ENCODE measurements at places on chromosomes 16 and 17.
A peak's percentile ranks its signal among the peaks of the same experiment; 100 is the strongest.

DNA sequence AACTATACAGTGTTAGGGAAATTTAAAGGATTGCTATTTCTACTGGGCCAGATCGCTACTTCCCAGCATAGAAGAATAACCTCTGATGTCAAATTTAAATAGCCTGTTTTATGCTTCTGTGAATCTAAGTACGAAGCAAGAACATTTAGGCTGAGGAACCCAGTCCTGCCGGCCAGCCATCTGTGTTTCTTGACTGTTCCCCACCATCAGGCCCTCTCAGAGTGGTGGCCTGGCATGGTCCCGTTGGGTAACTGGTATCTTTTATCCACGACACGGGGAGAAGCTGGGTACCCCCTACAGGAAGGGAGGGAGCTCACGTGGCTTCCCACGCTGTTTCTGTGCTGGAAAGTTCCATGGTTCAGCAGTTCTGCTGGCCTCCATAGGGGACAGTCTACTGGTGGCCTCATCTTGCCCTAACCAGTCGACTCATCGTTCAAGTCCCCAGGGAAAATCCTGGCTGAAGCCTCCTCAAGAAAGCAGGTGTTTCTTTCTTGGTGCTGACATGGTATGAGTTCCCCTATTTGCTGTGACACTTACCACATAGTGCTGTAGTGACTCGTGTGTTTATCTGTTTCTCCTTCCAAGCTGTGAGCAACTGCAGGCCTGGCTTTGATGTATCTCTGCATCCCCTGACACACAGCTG, 201.7 kb upstream of the NLRP1 start:
- DNase-seq = no peak

DNA sequence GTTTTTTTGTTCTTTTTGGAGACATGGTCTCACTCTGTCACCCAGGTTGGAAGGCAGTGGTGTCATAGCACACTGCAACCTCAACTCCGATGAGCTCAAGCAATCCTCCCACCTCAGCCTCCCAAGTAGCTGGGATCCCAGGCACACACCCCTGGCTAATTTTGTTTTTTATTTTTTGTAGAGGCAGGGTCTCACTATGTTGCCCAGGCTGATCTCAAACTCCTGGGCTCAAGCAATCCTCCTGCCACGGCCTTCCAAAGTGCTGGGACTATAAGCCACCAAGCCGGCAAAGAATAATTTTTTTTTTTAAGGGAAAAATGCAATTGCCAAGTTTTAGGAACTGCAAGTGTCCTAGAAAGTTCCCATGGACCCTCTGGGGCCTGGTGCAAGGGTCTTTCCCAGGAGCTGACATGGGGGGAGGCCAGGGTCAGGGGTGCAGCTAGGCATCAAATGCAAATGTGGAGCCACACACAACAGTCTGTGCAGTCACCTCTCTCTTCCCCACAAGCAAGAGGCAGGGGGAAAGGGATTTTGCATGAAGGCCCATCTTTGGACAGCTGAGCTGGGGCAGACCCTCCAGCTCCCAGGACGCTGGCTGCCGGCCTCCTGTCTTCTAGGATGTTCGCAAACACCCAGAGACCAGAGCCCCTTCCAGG, 20.1 kb upstream of the BCAR1 start:
- no peak for DNase-seq

DNA sequence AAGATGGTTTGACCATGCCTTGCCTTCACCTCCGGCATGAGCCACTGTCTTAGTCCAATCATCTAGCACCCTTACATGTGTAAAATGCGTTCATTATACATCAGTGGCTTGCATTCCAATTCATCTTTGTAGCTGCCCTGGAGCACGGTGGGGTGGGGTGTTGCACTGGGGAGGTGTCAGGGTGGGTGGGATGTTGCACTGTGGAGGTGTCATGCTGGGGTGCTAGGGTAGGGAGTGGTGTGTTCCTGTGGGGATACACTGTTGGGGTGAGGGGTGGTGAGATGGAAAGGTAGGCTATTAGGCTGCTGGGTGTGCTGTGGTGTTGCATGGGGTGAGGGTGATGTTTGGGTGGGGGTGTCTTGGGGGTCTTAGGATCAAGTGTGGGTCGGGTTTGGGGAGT, 47.0 kb downstream of the NLRC5 start:
- DNase-seq = no peak

DNA sequence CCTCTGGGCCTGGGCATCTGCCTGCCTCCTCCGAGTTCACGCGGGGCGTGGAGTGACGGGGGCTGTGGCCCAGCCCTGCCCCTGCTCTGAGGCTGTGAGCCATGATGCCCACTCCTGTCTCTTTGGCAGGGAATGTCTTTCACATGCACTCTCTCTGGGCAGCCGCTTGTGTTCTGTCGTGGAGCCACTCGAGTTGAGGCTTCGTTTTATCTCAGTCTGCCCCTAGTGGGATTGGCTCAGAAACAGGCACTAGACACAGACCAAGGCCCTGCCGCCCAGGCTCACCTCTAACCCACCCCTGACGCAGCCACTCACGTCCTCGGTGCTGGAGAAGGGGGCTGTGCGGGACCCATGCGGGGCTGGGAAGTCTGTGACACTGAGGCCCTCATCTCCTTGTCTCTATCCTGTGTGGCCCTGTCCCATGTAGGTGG, 67.5 kb upstream of the KCTD5 start:
- no peak for DNase-seq

GRCh38 chr17:16988749-16989229, 16.9 kb upstream of the TNFRSF13B start:
- DNase-seq = no peak

DNA sequence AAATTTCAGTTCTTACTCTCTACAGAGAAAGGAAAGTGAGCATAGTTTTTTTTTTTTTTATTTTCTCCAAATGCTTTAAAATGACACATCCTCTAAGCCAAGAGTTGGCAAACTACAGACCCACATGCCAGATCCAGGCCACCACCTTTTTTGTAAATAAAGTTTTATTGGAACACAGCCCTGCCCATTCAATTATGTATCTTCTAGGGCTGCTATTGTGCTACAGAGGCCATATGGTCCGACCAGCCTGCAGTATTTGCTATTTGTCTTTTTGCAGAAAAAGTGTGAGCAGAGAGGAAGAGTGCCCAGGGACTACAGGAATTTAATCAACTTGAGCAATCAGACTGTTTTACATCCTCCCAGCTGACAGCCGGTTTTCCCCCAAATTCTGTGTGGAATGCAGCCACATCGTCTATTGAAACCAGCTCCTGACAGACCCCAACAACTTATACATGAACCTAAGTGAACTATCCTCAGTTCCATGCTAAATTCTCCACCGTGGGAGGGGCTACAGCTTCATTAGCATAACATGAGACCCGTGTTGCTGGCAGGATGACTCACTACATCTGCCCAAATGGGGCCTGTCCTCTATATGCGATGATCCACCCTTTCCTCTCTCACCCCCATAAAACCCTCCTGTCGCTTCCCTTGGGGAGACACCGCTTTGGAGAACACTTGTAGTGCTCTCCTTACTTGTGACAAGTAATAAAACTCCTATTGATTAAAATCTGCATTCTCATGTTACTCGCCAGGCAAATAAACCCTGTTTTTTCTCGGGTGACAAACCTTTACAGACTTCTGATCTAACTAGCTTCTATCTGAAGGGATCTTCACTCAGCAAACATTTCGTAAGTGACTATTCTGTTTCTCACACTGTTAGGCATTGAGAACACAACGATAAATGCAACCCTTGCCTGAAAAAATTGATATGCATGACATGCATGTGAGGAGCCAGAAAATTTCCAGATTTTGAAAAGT, 149.4 kb upstream of the HS3ST3A1 start:
- DNase-seq = no peak

- no peak for DNase-seq
Observed at GRCh38 chr17:49979748-49980479, 10.9 kb downstream of the DLX4 start.

GRCh38 chr16:17448640-17449638, 21.8 kb downstream of the XYLT1 start:
- DNase-seq = no peak

- DNase-seq = no peak
Observed at GRCh38 chr16:11621920-11622651, 35.4 kb upstream of the LITAF start.

DNA sequence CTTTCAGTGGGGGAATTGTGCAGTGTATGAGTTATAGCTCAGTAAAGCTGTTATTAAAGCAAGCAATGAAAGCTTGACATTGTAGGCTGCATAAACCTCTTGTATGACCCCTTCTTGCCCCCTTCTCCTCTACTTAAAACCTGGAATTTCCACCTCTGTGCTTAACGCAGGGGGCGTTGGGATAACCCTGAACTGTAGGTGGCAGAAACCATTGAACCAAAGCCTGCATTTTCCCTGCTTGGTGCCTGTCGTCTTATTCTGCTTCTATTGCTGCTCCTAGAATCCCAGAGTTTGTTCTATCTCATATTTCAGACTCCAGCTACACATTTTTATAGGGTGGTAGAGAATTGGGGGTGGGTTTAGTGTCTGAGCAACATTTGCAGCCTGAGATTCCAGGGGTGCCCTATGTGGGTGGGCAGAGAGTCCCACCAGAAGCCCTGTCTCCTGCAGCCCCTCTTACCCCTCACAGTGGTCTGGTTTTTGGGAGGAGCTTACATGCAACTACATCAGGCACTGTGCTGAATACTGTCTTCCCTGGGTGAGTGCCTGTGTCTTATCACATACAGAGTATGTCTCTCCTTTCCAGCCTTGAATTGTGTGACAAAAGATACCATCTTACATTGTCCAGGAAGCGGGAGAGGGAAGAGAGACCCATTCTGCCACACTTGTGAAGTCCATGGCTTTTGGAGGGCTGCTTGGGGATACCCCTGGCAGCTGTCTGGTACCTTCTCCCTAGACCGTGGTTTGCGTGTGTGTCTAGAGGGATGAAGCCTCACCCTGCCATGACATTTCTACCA, 407.7 kb upstream of the EEF2KMT start:
- no peak for DNase-seq

DNA sequence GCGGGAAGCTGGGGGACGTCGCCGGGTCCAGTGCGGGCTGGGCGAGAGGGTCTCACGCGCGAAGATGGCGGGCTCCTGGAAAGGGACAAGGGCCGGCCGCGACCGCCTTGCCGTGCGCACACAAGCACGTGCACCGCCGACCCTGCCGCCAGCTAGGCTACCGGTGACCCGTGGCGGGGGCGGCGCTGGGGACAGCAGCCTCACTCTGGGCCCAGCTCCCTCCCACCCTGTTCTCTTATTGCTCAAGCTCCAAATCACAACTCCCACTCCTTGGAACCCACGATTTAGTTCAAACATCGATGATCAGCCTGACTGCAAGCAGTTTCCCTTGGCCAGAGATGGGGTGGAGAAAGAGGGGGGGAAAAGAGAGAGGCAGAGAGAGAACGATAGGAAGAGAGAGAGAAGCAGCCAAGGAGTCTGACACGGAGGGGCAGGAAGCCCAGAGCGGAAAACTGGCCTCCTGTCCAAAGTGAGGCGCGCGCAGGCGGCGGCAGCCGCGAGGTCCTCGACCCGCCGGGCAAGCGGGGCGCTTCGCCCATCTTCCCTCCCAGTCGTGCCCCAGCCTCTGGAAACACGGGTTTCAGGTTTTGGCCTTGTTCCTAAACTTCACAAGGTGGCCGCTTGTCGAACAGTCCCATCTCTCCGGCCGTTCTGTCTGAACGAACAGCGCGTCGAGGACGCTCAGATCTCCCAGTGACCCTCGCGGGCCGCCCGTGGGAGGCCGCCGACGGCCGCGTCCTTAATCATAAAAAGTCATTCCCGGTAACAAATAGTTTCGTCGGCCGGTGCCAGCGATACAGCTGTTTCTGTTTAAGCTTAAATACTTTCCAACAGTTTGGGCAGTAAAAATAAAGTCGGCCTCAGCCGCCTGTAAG, 1.7 kb upstream of the CBX8 start:
- DNase-seq = no peak

DNA sequence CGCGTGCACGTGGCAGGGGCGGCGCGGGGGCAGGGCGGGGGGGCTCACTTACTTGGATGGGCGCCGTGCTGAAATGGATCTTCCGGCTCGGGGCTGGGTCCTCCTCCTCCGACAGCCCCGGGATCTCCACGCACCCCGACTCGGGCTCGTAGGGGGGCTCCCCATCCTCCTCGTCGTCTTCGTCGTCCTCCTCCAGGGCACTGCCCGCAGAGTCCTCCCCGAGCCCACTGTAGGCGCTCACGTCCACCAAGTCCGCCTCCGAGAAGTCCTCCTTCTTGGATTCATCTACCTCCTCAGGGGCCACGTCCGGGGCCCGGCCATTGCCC, 1.4 kb downstream of the PPP1R9B start:
- DNase-seq = no peak

DNA sequence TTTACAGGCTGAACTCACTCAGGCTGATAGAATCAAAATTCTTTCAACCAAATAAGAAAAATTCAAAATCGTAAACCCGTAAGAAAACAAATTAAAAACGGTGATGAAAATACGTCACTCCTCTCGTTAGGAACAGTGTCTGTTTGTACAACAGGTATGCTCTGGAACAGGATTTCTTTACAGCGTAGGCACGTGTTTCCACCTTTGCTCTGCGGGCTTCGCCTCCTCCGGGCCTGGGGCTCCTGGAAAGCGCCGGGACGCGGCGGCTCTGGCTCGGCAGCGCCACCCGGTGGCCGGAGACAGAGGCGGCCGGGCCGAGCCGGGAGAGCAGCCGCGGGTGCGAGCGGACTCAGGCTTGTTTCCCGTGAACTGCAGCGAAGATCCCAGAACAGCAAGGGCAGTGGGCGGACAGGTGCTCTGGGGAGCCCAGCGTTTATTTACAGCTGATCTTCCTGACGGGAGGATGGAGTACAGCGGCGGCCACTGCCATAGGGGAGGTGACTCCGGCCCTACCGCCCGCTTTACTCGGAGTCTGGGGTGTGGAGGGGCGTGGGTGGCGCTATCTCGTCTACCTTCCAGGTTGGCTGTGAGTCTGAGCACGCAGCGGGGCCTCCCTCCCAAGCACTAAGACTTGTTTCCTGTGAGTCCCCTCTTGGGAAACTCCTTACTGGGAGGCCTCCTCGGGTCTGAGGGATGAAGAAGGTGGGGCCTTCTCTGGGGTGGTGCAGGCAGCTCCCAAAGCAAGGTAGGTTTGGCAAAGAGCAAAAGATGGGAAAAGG, 40.5 kb upstream of the ATP2A3 start:
- peak; percentile 18 for DNase-seq

GRCh38 chr16:13756411-13757140, 163.4 kb upstream of the ERCC4 start:
- DNase-seq = no peak

- no peak for DNase-seq
Observed at GRCh38 chr17:79942591-79943346, 92.9 kb downstream of the TBC1D16 start.

- no peak for DNase-seq
Observed at GRCh38 chr17:69047368-69048263, 13.1 kb downstream of the ABCA9 start.

DNA sequence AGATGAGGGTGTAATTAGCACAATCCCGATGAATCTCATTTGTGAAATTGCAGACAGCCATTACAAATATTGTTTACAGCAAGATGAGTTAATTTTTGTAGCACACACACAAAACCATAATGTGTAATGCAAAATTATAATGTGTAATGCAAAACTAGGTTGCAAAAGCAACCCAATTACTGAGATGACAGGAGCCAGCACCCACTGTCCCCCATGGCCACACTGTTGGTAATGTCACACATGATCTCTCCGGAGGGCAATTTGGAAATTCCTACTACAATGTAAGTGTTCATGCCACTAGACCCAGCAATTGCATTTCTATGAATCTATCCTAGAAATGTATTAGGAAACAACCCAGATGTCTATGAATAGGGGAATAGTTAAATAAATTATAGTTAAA, 76.9 kb downstream of the MARF1 start:
- no peak for DNase-seq

Measured in stimulated activated CD8-positive, alpha-beta memory T cell treated with anti-CD3 and anti-CD28 coated beads, Interleukin-7, amount 100 ng/mL, for 24 hours (primary cell).